Activated CD4-positive, alpha-beta memory T cell treated with anti-CD3 and anti-CD28 coated beads, Interleukin-2, amount 10 ng/mL, durations not matched to agents 7 days and 5 days (primary cell): ENCODE measurements at places on chromosomes 5 and 9. TPM values are rescaled to one million over a fixed set of nuclear protein-coding genes. Genes with fewer than 3 reads are reported as not detected.
A peak's percentile ranks its signal among the peaks of the same experiment; 100 is the strongest.

GRCh38 chr5:169703813-169704212, 66.7 kb downstream of the DOCK2 start:
- no peaks in the 10 kb centered on the region for H3K27me3 ChIP-seq
- no peak for DNase-seq
- no peak overlapping the region for H3K4me3 ChIP-seq
- peaks cover 84% of the 10 kb centered on the region for H3K36me3 ChIP-seq

DNA sequence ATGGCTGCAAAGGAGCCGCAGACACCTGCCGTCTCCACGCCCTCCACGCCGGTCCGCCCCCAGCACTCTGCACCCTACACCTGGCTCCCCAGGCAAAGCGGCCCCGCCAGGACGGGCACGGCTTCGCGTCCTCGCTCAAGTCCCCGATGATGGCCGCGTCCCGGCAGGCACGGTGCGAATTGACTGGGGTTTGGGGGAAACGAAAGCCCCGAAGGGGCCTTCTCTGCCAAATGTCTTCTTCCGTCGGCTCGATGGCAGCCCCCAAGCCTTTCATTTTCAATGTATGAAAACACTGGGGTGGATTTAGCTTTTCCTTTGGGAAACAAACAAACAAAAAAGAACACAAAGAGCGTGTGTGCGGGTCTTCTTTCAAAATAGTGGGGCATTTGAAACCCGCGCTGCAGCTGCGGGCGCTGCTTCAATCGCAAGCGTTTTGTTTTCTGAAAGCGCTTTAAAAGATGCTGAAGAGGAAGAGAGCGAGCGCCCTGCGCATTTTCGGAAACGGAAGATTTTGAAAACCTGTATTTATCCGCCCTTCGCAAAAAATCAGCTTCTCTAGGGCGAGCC, 160.0 kb downstream of the RMI1 start:
- peak; percentile 18 for DNase-seq
- peak overlapping the region; percentile 67 for H3K4me3 ChIP-seq
- peaks cover 14% of the 10 kb centered on the region for H3K4me1 ChIP-seq
- no peaks in the 10 kb centered on the region for H3K36me3 ChIP-seq

- no peak overlapping the region for H3K4me3 ChIP-seq
- no peak for DNase-seq
- no peak overlapping the region for H3K27ac ChIP-seq
- H3K27me3 ChIP-seq, result no peaks in the 10 kb centered on the region
- no peaks in the 10 kb centered on the region for H3K36me3 ChIP-seq
Observed at GRCh38 chr9:14097215-14097614, 216.7 kb downstream of the NFIB start.

- no peak for DNase-seq
- no peak overlapping the region for H3K27ac ChIP-seq
- H3K4me1 ChIP-seq, result no peaks in the 10 kb centered on the region
- H3K36me3 ChIP-seq, result no peaks in the 10 kb centered on the region
- no peak overlapping the region for H3K4me3 ChIP-seq
Observed at GRCh38 chr9:9124616-9125015, 1325.0 kb upstream of the DMAC1 start.

DNA sequence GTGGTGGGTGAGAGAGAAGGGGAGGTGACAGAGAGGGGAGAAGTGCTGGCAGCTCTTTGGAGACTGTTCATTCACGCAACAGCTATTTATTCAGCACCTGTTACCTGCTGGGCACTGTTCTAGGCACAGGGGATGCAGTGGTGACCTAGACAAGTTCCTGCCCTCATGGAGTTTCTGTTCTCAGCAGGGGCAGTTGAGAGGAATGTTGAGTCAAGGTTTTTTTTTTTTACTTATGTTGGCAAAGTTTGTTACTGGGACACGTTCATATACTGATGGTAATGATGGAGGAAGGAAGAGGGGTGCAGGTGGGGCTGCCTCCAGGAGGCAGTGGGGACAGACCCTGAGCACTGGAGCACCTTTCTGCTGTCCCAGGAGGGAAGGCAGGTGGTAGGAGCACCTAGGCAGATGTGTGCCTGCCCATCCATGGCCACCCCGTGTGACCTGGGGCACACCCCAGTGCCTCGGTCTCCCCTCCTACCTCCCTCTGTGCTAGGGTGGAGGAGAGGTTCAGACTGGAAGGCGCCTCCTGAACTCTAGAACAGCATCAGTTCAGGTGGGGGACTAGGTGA, 49.4 kb upstream of the SLC25A51 start:
- DNase-seq, result no peak
- peak overlapping the region; percentile 76 for H3K27ac ChIP-seq
- H3K36me3 ChIP-seq, result no peaks in the 10 kb centered on the region
- H3K4me1 ChIP-seq, result peaks cover 31% of the 10 kb centered on the region
- H3K27me3 ChIP-seq, result no peaks in the 10 kb centered on the region
- H3K4me3 ChIP-seq, result no peak overlapping the region

DNA sequence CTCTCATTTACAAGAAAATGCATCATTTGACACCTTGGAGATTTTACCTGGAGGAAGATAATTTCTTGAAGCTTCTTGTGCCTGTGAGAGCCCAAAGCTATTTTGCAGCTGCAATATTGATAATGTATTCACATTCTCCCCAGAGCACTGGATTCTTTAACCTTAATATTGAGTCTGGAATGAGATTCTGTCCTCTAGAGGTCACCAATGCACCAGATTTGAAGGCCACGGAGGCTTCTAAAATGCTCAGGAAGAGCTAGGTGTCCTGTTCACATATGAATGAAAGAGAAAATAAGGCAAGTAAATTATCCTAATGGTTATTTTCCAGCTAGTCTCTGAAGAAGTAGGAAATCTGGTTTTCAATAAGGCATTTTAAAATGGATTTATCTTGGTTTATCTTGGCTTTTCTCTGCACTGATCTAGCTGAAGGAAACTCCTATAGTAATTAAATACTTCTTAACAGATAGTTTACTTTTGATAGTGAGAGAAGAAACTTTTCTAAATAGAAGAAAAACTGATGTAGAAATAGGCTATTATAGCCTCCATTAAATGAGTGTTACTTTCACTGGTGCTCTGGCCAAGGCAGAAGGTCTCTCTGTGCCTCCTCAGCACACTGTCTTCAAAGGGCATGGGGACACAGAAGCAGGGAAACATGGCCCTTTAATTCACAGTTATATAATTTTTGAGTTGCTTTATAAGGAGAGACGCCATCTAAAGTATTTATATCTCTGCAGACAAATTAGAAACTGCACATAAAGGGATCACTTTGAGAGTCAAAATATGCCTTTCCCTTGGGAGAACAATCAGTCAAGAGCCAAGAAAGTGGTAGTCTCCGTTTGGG, 297.0 kb upstream of the ACTBL2 start:
- H3K36me3 ChIP-seq, result no peaks in the 10 kb centered on the region
- H3K27ac ChIP-seq, result no peak overlapping the region
- no peaks in the 10 kb centered on the region for H3K4me1 ChIP-seq
- H3K4me3 ChIP-seq, result no peak overlapping the region
- peaks cover 2% of the 10 kb centered on the region for H3K27me3 ChIP-seq

DNA sequence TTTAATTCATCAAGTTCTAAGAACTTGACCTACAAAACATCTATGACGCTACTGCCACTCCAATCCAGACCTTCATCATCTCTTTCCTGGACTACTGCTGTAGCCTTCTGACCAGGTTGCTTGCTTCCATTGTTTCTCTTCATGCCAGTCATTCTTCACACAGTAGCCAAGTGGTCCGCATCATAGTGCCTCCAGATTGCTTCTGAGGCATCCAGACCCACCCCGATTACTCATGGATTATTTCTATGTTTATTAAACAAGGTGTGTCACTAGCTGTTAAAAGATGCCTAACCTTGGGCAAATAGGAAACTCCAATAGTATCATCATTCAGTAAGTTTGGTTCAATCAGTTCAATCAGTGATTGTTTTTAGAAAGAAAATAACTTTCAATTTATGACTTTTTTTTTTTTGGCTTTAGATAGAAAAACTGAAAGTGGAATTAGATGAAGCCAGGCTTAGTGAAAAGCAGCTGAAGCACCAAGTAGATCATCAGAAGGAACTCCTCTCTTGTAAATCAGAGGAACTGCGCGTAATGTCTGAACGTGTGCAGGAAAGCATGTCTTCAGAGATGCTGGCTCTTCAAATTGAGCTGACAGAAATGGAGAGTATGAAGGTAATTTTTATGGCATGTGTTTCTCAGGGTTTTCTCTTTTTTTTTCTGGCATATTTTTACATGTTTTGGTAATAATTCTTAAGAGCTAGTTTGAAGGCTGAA, 9.5 kb downstream of the SPDL1 start:
- no peak for DNase-seq
- no peak overlapping the region for H3K27ac ChIP-seq
- H3K27me3 ChIP-seq, result no peaks in the 10 kb centered on the region
- H3K4me3 ChIP-seq, result no peak overlapping the region
- peaks cover 77% of the 10 kb centered on the region for H3K36me3 ChIP-seq

DNA sequence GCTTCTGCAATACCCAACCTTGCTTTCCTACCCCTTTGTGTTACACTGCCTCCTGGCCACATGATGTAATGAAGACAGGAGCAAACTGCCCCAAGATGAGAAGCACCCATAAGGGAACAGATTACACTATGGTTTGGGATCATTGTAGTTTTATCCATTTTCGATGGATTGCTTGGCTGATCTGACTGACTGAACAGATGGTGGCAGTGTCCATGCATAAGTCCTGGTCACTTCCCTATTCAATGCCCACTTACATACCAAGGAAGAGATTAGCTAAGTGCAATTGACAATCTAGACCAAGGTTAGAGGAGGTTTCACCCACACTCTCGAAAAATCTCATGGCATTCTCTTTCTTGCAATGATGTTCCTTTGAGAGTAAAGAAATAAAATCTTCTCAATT, 319.9 kb downstream of the RAB3C start:
- H3K27ac ChIP-seq, result no peak overlapping the region
- DNase-seq, result no peak
- H3K27me3 ChIP-seq, result peaks cover 2% of the 10 kb centered on the region
- H3K4me1 ChIP-seq, result no peaks in the 10 kb centered on the region

GRCh38 chr9:87558606-87559190, 61.0 kb downstream of the DAPK1 start:
- no peak overlapping the region for H3K27ac ChIP-seq
- peaks cover 1% of the 10 kb centered on the region for H3K27me3 ChIP-seq
- no peak overlapping the region for H3K4me3 ChIP-seq
- H3K4me1 ChIP-seq, result no peaks in the 10 kb centered on the region
- no peak for DNase-seq

- H3K36me3 ChIP-seq, result no peaks in the 10 kb centered on the region
- no peak overlapping the region for H3K4me3 ChIP-seq
- H3K27ac ChIP-seq, result no peak overlapping the region
- H3K4me1 ChIP-seq, result no peaks in the 10 kb centered on the region
- no peak for DNase-seq
Observed at GRCh38 chr5:33182986-33183385, 257.8 kb upstream of the TARS1 start.

- no peaks in the 10 kb centered on the region for H3K4me1 ChIP-seq
- H3K4me3 ChIP-seq, result no peak overlapping the region
- no peak for DNase-seq
- no peak overlapping the region for H3K27ac ChIP-seq
- H3K36me3 ChIP-seq, result no peaks in the 10 kb centered on the region
- no peaks in the 10 kb centered on the region for H3K27me3 ChIP-seq
Observed at GRCh38 chr5:165209101-165209727, 1703.8 kb downstream of the MAT2B start.

Gene IFNA13
- total RNA-seq, result not detected

Gene ST8SIA4
- 69.4 TPM for total RNA-seq

Gene TAL2
- not detected for total RNA-seq

Gene MEIKIN
- 1.1 TPM for total RNA-seq

Gene NR5A1
- total RNA-seq, result not detected

Gene TYRP1
- total RNA-seq, result not detected
